ENCODE measurements at places on chromosomes 12 and 14.

DNA sequence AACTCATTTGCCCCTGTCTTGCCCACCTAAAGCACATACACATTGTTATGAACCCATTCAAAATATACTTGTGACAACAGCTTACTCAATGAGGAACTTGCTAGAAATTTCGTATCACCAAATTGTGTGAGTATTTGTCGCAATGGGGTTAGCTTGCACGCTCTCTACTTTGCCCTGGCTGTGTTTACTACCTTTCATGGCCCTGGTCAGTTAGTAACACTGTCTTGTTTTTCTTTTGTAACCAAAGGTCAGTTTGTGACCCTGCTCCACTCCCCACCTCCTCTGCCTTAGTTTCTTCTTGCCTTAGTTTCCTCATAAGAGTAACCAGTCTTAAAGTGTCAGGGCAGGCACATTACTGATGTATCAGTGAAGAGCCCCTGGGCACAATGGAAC is 205.8 kb upstream of the EEA1 start:
- DNase-seq: no peak

GRCh38 chr12:108129017-108129812 is at the start of gene WSCD2:
TSS of gene WSCD2 (plus strand) at chr12:108129288. CDS start at chr12:108195833, 66,545 bp downstream.
- DNase-seq: peak; percentile 84

DNA sequence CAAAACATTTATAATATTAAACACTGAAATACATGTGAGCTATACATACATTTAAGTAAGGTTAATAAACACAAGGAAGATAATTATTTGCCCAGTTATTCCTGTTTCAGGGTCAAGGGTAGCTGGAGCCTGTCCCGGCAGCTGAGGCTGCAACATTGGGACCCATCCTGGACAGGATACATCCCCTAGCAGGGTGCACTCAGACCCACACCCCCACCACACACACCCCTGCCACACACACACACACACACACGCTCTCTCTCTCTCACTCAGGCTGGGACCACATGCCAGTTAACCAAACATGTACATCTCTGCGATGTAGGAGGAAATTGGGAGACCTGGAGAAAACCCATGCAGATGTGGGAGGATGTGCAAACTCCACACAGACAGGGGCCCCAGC is 112.6 kb upstream of the TMCC3 start:
- DNase-seq: no peak

DNA sequence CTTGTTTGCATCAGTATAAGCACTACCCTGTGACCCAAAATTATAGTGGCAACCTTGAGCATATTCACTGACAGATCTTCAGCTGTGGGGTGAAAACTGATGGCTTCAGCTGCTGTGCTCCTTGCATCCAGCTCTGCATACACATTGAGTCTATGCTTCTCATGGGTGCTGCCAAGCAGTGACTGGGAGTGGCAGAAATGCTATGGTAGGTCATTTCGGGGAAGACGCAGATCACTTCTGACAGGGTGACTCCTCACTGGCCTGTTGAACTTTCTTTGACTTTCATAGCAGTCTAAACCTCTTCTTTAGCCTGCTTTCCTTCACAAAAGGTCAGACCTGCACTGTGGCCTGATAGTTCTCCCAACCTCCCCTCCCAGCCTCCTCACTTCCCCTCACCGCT is 5.6 kb upstream of the ALDH1L2 start:
- no peak for DNase-seq

GRCh38 chr12:26340649-26341048 is 145.3 kb downstream of the SSPN start:
- no peak for DNase-seq

DNA sequence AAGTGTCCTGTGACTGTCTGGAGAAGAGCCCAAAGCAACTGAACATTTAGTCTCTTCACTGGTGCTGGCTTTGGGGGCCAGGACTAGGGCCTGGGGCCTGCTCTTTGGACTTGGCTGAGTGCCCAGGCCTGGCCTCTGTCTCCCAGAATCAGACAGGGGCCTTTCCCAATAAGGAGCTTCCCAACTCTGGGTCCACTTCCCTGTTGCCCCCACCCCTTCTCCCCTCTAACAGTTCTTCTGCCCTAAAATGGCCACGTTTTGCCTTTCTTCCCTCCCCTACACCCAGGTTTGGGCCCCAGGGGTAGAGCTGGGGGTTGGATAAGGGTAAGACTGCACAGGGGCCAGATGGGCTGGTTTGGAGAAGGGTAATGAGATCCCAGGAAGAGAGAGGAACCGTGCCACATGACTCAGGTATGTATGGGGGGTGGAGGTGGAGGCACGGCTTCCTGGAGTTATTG is 10.0 kb upstream of the ITGA5 start:
- no peak for DNase-seq

DNA sequence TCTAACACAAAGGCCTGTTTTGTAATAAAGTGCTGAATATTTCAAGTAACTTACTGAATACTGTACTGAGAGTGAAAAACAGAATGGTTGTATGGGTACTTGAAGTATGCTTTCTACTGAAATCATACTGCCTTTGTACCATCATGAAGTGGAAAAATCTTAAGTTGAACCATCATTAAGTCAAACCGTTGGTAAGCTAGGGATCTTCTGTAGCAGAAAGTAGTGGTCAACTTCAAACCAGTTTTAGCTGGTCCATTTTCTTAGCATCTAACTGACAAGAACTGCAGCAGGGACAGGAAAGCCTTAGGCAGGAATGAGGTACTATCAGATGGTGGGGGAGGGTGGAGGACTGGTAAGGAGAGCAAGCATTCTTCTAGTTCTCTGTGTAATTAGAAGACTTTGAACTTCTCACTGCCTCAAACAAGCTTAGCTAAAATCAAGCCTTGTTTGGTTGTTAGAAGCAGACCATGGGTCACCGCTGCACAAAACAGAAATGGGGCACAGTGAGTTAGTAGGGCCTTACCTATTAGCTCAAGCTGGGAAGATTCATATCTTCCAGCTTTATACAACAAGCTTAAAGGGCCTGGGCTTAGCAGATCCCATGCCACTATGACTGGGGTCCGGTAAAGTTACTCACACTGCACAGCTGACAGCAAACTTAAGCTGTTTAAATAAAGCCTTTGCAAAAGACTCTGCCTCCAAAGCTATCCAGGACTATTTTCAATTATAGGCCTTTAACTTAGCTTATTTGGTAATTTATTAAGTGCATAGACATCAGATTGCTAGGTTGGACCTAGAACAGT is 73.8 kb downstream of the ACADS start:
- DNase-seq: no peak

GRCh38 chr12:55681142-55682077 is 26.3 kb downstream of the ITGA7 start:
- DNase-seq: peak; percentile 59

DNA sequence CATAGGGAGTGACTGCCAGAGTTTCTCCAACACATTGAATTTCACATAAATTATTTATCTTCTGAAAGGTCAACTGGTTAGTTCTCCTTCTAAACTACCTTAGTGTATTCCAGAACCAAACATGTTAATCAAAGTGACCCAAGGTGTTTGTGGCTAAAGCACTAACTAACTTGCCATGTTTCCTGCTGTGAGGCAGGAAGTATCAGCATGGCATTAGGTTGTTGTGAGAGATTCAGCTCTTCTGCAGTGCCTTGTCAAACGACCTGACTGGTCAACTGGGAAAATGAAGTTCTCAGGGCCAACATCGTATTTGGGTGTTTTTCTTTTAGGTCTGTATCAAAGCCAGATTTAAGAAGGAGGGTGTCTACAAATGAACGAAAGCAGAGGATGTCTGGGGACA is 448.1 kb downstream of the APAF1 start:
- DNase-seq: no peak

DNA sequence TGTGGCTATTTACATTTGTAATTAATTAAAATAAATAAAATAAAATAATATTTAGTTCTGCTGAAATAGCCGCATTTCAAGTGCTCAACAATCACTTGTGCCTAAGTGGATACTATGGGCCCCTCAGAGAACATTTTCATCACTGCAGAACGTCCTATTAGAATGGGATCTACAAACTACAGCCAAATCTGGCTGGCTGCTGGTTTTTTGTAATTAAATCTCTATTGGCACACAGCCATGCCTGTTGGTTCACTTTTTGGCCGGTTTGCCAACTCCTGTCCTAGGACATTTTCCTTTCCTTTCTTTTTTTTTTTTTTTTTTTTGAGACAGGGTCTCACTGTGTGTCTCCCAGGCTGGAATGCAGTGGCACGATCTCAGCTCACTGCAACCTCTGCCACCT is 9.8 kb downstream of the CCDC63 start:
- no peak for DNase-seq

DNA sequence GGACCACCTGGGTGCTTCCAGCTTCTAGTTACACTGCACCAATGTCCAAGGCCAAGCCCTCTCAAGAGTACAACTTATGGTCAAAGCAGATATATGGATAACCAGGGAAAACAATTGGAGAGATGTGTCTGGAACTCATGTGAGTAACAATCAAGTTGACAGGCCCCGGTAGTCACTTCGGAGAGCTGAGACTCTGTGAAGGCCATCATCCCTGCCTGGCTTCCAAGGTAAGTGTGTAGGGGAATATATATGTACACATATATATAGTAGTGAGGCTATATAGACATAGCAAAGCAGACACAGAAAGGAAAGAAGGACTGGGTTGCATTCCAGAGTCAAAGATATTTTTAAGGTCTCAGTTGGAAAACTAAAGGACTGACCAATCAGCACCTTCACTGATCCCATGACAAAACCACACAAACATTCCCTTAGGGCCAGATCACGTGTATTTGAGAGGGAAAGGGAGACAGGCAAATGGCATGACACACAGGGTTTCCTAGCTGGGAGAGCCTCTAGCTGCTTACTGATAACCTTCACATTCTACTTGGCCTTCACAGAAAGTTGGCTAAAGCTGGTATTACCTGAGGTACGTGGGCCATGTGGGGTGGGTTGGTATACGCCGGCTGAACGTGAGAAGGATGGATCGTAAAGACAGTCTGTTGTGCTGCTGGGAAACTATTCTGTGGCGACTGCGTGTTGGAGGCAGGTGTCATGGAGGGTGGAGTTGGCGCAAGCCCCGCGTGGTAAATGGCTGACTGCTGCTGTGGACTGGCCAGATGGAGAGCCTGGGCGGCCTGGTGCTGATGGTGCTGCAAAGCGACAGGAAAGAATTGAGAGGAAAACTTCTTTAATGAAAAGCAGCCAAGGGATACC is 50.0 kb downstream of the SH2B3 start:
- no peak for DNase-seq

DNA sequence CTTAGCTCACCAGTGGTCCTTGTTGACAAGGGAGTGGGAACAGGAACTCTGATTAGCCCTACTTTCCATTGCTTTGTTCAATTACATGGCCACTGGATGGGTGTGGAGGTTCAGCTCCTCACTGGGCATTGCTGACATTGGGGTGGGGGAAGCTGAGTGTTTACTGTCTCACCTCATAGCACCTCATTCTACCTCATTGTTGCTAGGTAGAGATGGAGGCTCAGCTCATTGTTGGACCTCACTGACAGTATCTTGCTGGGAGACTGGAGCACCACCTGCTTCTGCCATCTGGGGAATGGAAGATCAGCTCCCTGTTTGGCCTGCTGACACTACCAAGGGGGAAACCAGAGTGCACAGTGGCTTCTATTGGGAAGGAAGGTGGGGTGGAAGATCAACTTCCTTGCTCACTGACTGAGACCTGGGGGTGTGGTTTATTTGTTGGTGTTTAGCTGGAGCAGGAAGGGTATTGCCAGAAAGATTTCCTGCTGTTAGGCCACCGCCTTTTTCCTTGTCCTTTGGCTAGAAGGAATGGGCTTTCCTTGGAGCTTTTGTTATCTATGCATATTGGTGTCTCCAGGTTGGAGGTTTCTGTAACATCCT is 1.3 kb upstream of the OR4E2 start:
- no peak for DNase-seq

- DNase-seq: no peak
Observed at GRCh38 chr12:47868041-47868440, 36.8 kb downstream of the VDR start.

DNA sequence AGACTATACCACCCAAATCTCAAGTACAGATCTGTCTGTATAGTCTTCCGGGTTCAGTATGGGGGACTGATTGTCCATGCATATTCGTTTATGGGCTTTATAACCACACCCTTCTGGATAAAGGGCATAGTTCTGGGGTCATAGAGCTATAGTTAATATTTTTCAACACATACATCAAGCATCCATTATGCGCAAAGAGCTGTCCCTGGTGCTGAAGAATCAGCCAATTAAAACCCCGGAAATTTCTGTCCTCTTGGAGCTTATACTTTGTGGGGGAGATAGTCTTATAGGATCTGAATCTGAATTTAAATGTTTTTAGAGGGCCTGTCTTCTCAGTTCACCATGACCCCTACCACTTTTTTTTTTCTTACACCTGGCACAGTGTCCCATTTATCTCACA is 256.7 kb downstream of the SUDS3 start:
- no peak for DNase-seq

GRCh38 chr12:12272869-12273268 is 6.0 kb upstream of the LRP6 start:
- no peak for DNase-seq

DNA sequence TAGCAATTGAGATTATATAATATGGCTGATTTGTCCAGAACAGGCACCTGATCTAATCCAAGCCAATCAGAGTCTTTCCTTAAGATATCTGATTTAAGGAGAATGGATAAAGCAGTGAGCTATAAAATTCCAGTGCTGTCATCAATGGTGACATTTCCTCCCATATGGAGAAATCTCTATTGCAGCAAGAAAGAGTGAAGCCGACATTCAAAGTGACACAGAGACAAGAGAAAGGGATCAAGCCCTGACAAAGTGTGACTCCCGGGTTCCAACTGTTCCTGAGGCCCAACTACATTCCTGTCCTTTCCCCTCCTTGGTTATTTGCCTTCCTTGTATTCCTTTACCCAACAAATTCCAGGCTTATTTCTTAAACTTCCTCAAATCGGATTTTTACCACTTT is 430.0 kb upstream of the SOX5 start:
- DNase-seq: no peak

GRCh38 chr14:76710056-76711010 is 50.9 kb upstream of the VASH1 start:
- DNase-seq: peak; percentile 54

- DNase-seq: no peak
Observed at GRCh38 chr12:44457465-44457864, 418.6 kb downstream of the NELL2 start.

Data from D341Med (cell line).